ENCODE measurements at places on chromosomes 5 and 9. TPM values are rescaled to one million over a fixed set of nuclear protein-coding genes. Genes with fewer than 3 reads are reported as not detected.

TEX48 gene
- not detected for total RNA-seq

KIAA1958 gene
- total RNA-seq = 10.4 TPM

FREM1 gene
- 0.31 TPM for total RNA-seq

MRPL41 gene
- total RNA-seq = 58.6 TPM

HSD17B3 gene
- total RNA-seq = not detected

PCDHGC4 gene
- 7.4 TPM for total RNA-seq

EGFL7 gene
- 15.5 TPM for total RNA-seq

FIBCD1 gene
- total RNA-seq = 0.66 TPM

MVB12B gene
- 12.8 TPM for total RNA-seq

RXRA gene
- total RNA-seq = 33.4 TPM

FOXD1 gene
- total RNA-seq = 13.5 TPM

ATP6V1G1 gene
- 181 TPM for total RNA-seq

NSG2 gene
- 0.38 TPM for total RNA-seq

DBH gene
- not detected for total RNA-seq

TXNDC8 gene
- total RNA-seq = not detected

CTXN3 gene
- total RNA-seq = not detected

SLC25A51 gene
- total RNA-seq = 37.1 TPM

AIF1L gene
- total RNA-seq = 20.2 TPM

TCF7 gene
- 2.6 TPM for total RNA-seq

NTMT1 gene
- 55.1 TPM for total RNA-seq

SLC23A1 gene
- not detected for total RNA-seq

C5orf34 gene
- total RNA-seq = 3.3 TPM

HRH2 gene
- total RNA-seq = 1.9 TPM

GFI1B gene
- not detected for total RNA-seq

RANBP17 gene
- 15.9 TPM for total RNA-seq

ZNF462 gene
- 98.4 TPM for total RNA-seq

FBXW11 gene
- total RNA-seq = 65.9 TPM

TUSC1 gene
- total RNA-seq = 1.9 TPM

TMEM38B gene
- 11.4 TPM for total RNA-seq

TMED7 gene
- 163 TPM for total RNA-seq

SEPTIN8 gene
- total RNA-seq = 106 TPM

GALNT12 gene
- total RNA-seq = 1.7 TPM

SNAPC3 gene
- 40.3 TPM for total RNA-seq

GGTA1 gene
- 0.18 TPM for total RNA-seq

PROB1 gene
- 0.60 TPM for total RNA-seq

PDCD1LG2 gene
- total RNA-seq = 8.8 TPM

SPATA31D4 gene
- total RNA-seq = not detected
